ENCODE measurements at places on chromosomes 16 and 17. TPM values are rescaled to one million over a fixed set of nuclear protein-coding genes. Genes with fewer than 3 reads are reported as not detected.
A peak's percentile ranks its signal among the peaks of the same experiment; 100 is the strongest.

The TMC6 gene
- 7.2 TPM for total RNA-seq

- no peaks in the 10 kb centered on the region for H3K27me3 ChIP-seq
- H3K4me3 ChIP-seq, result no peak overlapping the region
- H3K4me1 ChIP-seq, result no peaks in the 10 kb centered on the region
- H3K27ac ChIP-seq, result no peak overlapping the region
- H3K36me3 ChIP-seq, result no peaks in the 10 kb centered on the region
Observed at GRCh38 chr16:879986-880385, 79.5 kb upstream of the GNG13 start.

DNA sequence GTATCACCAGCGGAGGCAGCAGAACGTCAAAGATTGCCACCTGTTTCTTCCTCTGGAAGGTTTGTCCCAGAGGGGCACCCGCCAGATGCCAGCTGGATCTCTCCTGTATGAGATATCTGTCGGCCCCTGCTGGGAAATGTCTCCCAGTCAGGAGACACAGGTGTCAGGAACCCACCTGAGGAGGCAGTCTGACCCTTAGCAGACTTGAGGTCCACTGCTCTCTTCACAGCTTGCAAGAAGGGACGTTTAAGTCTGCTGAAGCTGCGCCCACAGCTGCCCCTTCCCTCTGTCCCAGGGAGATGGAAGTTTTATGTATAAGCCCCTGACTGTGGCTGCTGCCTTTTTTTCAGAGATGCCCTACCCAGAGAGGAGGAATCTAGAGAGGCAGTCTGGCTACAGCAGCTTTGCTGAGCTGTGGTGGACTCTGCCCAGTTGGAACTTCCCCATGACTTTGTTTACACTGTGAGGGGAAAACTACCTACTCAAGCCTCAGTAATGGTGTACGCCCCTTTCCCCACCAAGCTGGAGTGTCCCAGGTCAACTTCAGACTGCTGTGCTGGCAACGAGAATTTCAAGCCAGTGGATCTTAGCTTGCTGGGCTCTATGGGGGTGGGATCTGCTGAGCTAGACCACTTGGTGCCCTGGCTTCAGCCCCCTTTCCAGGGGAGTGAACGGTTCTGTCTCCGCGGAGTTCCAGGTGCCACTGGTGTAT lies 92.9 kb downstream of the PHKB start:
- no peak overlapping the region for H3K27ac ChIP-seq
- no peak for DNase-seq
- H3K36me3 ChIP-seq, result peaks cover 2% of the 10 kb centered on the region
- H3K4me1 ChIP-seq, result no peaks in the 10 kb centered on the region
- no peak overlapping the region for H3K4me3 ChIP-seq

DNA sequence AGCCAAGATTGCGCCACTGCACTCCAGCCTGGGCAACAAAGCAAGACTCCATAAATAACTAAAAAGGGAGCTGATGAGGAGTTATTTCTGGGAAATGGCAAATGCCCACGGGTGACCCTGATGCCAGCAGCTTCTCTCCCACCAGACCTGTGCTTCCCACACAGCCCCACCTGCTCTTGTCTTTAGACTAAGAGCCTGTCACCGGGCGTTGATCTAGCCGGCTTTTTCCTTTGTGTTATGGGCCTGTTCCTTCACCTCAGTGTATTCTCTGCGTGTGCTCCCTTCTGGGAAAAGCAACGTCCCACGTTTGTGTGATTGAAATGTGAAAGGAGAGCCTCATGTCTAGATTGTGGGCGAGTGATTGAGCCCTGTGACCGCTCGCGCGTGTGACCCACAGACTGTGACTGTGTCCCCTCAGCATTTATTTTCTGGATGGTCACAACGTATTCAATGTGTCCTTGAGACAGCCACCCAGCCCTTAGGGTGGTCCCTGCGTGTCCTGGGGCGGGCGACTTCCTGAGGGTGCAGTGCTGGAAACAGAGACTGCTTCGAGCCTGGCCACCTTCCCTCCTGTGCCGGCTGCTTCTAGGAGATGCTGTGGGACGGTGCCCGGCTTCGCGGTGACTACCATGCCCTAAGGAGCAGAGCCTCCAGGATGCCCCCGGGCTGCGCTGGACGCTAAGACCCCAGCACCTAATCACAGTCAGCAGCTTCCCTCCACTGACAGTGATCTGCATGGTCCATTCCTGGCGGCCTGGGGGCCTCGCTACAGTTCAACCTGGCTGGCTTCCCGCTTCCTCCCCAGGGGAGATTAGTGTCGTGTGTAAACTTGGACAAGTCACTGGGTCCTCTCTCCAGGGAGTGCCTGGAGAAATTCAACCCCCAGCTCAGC lies 7.8 kb upstream of the RNPS1 start:
- no peak for DNase-seq
- H3K4me3 ChIP-seq, result no peak overlapping the region
- no peak overlapping the region for H3K27ac ChIP-seq
- H3K4me1 ChIP-seq, result no peaks in the 10 kb centered on the region
- H3K36me3 ChIP-seq, result no peaks in the 10 kb centered on the region

- no peak overlapping the region for H3K4me3 ChIP-seq
- no peak for DNase-seq
- H3K27ac ChIP-seq, result no peak overlapping the region
- no peaks in the 10 kb centered on the region for H3K4me1 ChIP-seq
- no peaks in the 10 kb centered on the region for H3K27me3 ChIP-seq
- H3K36me3 ChIP-seq, result no peaks in the 10 kb centered on the region
Observed at GRCh38 chr17:82865774-82866395, 26.1 kb upstream of the ZNF750 start.

- H3K4me1 ChIP-seq, result no peaks in the 10 kb centered on the region
- H3K27ac ChIP-seq, result no peak overlapping the region
- DNase-seq, result no peak
- H3K36me3 ChIP-seq, result no peaks in the 10 kb centered on the region
Observed at GRCh38 chr17:73436954-73437353, 125.2 kb upstream of the CDC42EP4 start.

DNA sequence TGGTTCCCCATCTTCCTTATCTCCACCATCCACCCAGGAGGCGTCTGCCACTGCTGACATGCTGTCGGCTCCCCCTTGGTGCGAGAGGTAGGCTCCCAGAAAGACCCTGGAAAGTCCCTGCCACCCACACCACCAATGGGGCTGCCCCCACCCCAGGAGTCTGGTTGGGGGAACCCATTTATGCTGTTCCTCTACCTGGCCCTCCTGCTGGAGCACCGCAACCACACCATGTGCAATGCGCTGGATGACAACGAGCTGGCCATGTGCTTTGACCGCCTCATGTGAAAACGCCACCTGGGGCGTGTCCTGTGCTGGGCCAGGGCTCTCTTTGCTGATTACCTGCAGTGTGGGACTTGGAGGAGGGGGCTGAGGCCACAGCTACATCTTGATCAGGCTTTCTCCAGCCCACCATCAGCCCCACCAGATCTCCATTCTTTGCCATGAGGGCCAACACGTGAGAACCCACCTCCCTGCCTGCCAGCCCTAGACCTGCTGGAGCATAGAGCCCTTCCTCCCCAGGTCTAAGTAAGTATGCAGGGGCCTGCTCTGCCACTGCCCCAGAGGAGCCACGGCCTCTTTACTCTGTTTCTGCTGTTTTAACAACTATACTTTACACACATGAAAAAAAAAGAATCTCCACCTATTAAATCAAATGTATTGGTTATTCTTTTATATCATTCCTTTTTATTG lies 7.9 kb upstream of the ALDH3A1 start:
- H3K27me3 ChIP-seq, result no peaks in the 10 kb centered on the region
- H3K4me1 ChIP-seq, result no peaks in the 10 kb centered on the region
- no peak overlapping the region for H3K27ac ChIP-seq
- H3K36me3 ChIP-seq, result no peaks in the 10 kb centered on the region
- no peak overlapping the region for H3K4me3 ChIP-seq

- DNase-seq, result peak; percentile 56
- no peaks in the 10 kb centered on the region for H3K27me3 ChIP-seq
- H3K4me1 ChIP-seq, result peaks cover 6% of the 10 kb centered on the region
- no peaks in the 10 kb centered on the region for H3K36me3 ChIP-seq
- peak within 1 kb of the TSS; percentile 63 for H3K4me3 ChIP-seq
Observed at GRCh38 chr17:29566473-29567303, at the start of gene ABHD15. Gene ABHD15 (minus strand): TSS chr17:29567037. CDS start chr17:29566966, 71 bp downstream.

GRCh38 chr16:84913315-84913714 lies 93.5 kb downstream of the CRISPLD2 start:
- H3K4me1 ChIP-seq, result peaks cover 6% of the 10 kb centered on the region
- H3K27me3 ChIP-seq, result no peaks in the 10 kb centered on the region
- no peaks in the 10 kb centered on the region for H3K36me3 ChIP-seq
- DNase-seq, result no peak
- H3K27ac ChIP-seq, result no peak overlapping the region
- no peak overlapping the region for H3K4me3 ChIP-seq

DNA sequence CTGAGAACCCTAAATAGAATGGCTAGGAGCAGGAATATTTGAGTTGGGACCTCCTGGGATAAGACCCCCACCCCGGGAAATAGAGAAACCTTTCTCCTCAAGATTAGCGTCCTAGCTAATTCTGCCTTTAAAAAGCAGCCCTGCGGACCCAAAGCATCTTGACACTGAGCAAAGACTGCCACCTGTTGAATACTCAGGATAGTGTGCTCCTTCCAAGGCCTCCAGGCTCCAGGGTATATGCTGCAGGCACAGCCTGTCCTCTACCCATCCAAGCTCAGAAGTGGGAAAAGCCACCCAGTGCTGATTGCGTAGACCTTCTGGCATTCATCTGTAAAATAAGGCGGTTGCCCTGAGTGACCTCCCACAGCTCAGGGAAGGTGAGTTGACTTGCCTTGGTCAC lies 456.2 kb upstream of the DYNLRB2 start:
- no peaks in the 10 kb centered on the region for H3K27me3 ChIP-seq
- no peak overlapping the region for H3K4me3 ChIP-seq
- H3K27ac ChIP-seq, result no peak overlapping the region

DNA sequence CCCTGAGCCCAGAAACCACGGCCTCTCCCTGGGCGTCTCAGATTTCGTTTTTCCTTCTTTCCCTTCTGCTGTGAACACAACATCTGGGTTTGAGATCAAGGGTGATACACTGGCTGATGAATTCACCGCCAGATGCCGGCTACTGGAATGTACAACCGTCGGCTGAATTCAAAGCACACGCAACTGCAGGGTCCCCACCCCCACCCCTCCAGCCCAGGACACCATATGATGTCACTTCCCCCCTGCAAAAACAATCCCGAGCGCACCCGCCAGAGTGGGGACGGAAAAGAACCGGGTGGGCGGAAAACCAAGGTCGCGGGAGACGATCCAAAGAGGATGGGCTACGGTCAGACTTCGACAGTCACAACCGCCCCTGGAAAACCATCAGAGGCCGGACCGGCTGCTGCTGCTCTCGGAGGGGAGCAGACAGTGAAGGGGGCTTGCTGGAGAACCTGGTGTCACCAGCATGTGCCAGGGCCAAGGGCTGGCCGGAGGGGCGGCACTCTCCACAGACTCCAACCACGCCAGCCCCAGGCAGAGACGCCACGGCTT lies 23.3 kb downstream of the CEP295NL start:
- no peaks in the 10 kb centered on the region for H3K27me3 ChIP-seq
- H3K36me3 ChIP-seq, result no peaks in the 10 kb centered on the region
- DNase-seq, result peak; percentile 91

DNA sequence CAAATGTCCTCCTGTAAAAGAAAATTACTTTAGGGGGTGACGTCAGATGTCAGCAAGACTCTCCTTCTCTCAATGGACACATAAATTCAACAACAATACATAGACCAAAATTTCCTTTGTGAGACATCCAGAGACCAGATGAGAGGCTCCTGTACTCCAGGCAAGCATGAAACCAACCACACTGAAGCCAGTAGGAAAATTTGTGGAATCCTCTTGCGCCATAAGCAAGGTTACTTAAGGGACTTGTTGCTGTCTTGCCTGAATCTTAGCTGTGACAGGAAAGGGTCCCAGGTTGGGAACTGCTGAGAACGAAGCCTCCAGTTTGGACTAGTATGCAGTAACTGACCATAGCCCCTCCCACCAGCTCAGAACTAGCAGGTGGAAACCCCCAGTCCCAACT lies 56.0 kb downstream of the CEP112 start:
- no peak for DNase-seq
- H3K27ac ChIP-seq, result no peak overlapping the region
- no peaks in the 10 kb centered on the region for H3K36me3 ChIP-seq
- H3K4me3 ChIP-seq, result no peak overlapping the region
- H3K27me3 ChIP-seq, result no peaks in the 10 kb centered on the region

The SHCBP1 gene
- total RNA-seq, result 0.56 TPM

The CES3 gene
- 1.4 TPM for total RNA-seq

DNA sequence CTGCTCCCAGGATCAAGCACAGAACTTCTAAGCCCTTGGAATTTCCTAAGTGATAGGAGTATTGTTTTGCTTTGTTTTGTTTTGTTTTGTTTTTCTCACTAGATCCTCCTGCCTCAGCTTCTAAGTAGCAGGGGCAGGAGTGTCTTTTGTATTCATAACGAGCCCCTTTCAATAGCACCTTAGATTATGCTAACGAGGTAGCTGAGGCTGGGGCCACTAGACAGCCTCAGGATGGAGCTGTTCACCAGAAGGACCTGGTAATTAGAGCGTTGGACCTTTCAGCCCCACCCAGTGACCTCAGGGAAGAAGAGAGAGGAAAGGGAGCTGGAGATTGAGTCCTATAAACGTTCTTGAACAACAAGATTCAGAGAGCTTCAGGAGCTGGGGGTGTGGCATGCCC lies 43.6 kb downstream of the IKZF3 start:
- DNase-seq, result no peak
- no peak overlapping the region for H3K4me3 ChIP-seq
- no peak overlapping the region for H3K27ac ChIP-seq
- no peaks in the 10 kb centered on the region for H3K36me3 ChIP-seq

- no peaks in the 10 kb centered on the region for H3K27me3 ChIP-seq
- DNase-seq, result peak; percentile 22
- H3K27ac ChIP-seq, result peak overlapping the region; percentile 72
- H3K4me3 ChIP-seq, result peak overlapping the region; percentile 77
- H3K4me1 ChIP-seq, result peaks cover 2% of the 10 kb centered on the region
Observed at GRCh38 chr17:8287651-8288335, 677 bp upstream of the RANGRF start.

The MT1A gene
- 28.7 TPM for total RNA-seq

- no peak overlapping the region for H3K27ac ChIP-seq
- H3K4me3 ChIP-seq, result no peak overlapping the region
- peaks cover 10% of the 10 kb centered on the region for H3K4me1 ChIP-seq
Observed at GRCh38 chr16:11687601-11688519, 19.6 kb downstream of the SNN start.

- DNase-seq, result no peak
- no peak overlapping the region for H3K4me3 ChIP-seq
- no peaks in the 10 kb centered on the region for H3K36me3 ChIP-seq
- peak overlapping the region; percentile 46 for H3K27ac ChIP-seq
- H3K27me3 ChIP-seq, result no peaks in the 10 kb centered on the region
- peaks cover 4% of the 10 kb centered on the region for H3K4me1 ChIP-seq
Observed at GRCh38 chr16:50251375-50252081, 14.8 kb upstream of the ADCY7 start.

Data from ovary (tissue), 10 donors.